ENCODE measurements at places on chromosomes 3 and 15.
A peak's percentile ranks its signal among the peaks of the same experiment; 100 is the strongest.

GRCh38 chr3:137194301-137194700 is 236.5 kb downstream of the IL20RB start:
- DNase-seq, result no peak

GRCh38 chr3:136584728-136585127 is 167.4 kb downstream of the STAG1 start:
- DNase-seq, result no peak

DNA sequence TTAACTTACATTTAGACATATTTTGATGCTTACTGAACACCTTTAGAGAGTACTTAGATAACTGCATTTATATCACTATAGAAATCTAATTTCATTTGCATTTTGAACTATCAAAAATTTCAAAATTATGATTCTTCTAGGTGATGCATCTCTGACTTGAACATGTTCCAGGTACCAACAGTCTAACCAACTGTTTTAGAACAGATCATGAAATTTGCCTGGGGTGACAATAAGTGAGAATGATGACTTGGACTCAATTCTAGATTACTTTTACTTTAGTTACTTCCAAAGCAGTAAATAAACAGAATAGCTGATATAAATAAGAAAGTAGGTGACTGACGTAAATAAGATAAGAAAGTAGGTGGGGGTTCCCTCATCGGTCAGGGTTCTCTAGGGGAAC is 307.8 kb downstream of the BCHE start:
- DNase-seq, result no peak

- DNase-seq, result no peak
Measured at GRCh38 chr15:32098033-32098432, 67.7 kb downstream of the CHRNA7 start.

- DNase-seq, result no peak
Measured at GRCh38 chr3:32571192-32571485, 481 bp upstream of the DYNC1LI1 start.

GRCh38 chr3:115960799-115961198 is 337.5 kb downstream of the GAP43 start:
- DNase-seq, result no peak

- DNase-seq, result no peak
Measured at GRCh38 chr3:150203273-150203672, 204.8 kb upstream of the TSC22D2 start.

- DNase-seq, result no peak
Measured at GRCh38 chr3:14725013-14725412, 50.1 kb downstream of the C3orf20 start.

DNA sequence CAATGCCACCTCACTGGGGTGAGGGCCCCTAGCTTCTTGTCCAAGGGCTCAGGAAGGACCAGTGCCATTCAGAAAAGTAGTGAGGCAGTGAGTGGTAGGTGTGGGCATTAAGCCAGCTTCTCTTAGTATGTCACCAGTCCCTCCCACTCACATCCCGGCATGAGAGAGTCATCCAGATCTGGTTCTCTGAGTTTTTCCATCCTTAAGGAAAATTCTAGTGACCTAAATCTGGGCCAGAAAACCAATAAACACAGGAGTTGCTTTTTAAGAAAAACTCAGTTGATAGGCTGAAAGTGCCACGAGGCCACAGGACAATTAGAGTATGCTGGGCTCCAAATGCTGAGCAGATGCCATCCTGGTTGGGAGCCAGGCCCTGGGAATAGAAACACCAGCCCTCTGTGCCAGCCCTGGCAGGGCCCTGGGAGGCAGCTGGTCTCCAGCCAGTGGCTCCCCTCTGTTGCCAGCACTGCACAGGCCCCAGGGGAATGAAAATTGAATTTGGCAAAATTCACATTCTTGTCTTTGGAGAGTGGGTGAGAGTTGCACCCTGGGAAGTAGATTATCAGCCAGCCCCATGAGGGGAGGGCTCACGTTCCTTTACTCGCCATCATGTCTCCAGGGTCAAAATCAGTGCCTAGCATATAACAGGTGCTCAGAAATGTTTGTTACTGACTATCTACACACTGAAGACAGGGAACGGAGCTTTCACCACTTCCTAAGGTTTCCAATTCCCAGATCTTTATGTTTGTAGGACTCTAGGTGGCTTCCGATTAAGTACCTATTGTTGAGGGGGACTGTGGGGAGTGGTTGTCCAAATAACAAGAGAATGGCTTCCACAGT is 52.8 kb downstream of the FAM43A start:
- DNase-seq, result no peak

GRCh38 chr3:184679056-184679816 is 32.6 kb downstream of the MAGEF1 start:
- no peak for DNase-seq

DNA sequence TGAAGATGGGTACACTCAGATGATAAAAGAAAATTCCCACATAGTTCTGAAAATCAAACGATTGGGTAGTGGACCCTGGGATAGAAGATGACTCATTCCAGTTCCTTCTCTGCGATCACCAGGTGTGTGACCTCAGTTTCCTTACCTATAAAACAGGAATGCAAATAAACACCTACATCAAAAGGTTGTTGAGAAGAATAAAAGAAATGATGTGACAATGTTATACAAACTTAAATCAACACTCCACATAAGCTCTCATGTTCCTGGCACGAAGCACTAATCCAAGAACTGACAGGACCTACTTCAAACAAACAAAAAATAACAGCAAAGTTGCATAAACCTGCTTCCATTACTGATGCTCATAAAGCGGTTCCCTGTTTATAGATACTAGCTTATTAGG is 69.2 kb downstream of the RORA start:
- DNase-seq, result no peak

DNA sequence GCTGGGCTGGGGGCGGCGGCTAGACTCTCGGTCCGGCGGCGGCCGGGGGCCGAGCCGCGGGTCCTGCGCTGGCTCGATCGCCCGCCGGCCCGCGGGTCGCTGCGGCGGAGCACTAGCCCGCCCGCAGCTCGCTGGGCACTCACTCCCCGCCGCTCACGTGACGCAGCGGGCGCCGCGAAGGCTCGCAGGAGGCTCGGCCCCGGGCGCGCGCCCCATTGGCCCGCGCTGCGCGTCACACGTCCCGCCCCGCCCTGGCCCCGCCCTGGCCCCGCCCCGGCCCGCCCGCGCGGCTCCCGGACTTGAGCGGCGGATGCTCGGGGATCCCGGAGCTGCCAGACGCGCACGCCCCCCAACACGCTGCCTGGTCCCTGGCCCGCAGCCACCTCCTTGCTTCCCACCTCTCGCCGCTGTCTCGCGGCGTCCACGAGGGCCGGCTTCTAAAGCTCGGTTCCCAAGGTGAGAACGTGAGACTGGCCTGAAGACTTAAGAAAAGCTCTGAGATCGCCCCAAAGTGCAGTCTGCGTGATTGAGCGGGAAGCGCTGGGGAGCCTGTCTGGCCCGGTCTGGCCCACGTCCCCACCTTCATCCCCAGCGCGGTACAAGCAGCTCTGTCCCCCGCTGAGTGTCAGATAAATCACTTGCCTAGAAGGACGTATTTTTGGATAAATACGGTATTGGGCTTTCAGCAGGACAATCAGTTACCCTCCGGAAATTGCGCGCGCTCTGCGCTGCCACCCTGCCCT is at the start of gene KLF15:
KLF15 (minus strand) TSS at position 114 of the 743 bp plus-strand sequence. CDS start 4,486 bp downstream, outside the sequence.
- DNase-seq, result peak; percentile 76

GRCh38 chr3:107985496-107985895 is 105.3 kb downstream of the CD47 start:
- peak; percentile 44 for DNase-seq

DNA sequence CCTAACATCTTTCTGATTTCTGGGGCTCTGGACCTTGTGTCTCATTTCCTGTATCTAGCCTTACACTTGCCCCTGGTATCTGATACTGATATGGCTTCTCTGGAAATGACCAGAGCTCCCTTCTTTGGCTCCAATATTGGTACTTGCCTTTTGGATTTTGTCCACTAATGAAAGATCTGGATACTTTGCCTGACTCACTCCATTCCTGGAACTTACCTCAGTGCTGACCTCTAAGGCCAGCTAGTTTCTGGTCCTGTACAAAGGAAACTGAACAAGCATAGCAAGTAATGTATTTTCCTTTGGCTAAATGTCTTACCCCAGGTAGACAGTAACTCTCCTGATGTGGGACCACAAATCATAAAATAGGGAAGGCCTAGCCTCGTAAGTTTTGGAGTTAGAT is 93.8 kb upstream of the SLC4A7 start:
- no peak for DNase-seq

DNA sequence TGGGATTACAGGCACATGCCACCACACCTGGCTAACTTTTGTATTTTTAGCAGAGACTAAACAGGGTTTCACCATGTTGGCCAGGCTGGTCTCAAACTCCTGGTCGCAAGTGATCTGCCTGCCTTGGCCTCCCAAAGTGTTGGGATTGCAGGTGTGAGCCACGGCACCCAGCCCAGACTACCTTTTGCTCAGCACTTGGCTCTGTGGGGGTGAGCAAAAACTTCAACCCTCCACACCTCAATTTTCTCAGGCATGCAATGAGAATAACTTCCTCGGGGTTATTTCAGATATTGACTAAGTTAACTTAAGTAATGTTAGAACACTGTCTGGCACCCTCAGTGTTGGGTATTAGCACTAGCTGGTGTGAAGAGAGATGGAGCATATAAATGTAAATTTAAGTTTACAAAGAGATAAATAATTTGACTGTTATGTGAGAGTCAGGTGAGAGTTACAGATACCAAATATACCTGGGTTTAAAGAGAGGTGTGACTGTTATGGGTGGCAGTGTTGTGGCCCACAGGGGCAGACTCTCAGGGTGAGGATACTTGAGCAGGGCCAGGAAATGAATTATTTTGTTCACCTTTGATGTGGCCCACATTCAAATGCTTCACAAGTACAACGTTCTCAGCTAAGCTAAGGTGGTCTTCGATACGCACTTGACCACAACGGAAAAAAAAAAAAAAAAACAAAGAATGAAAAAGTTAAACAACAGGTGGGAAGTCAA is 29.0 kb downstream of the CPOX start:
- DNase-seq, result peak; percentile 83

DNA sequence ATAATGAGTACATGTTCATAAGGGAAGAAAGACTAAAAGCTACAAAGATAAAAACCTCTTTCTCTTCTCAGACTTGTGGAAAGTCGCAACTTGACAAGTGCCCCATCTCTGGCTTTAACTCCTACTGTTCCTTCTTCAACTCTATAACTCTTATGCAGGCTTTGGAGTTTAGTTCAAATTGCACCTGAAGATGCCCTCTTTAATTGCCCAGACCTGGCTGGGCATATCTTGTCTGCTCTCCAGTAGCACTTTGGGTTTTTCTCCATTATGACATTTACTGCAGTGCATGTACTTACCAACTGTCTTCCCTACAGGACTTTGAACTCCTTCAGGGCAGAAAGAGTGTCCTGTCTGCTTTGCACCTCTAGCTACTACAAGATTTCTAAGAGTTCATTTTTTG is 32.4 kb downstream of the DGKG start:
- DNase-seq, result no peak

DNA sequence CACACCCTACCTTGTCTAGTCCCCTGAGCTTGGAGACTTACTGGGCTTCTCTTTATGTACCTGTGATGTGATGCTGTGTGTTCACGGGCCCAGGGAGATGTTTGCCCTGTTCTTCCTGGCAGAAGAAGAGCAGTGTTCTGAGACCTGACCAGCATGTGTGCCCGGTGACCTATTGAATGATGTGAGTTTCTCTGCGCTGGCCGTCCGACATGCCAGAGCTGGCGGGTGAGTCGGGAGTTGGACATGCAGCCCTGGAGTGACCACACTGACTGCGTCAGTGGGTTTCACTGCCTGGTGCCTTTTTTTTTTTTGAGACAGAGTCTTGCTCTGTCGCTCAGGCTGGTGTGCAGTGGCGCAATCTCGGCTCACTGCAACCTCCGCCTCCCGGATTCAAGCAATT is 42.3 kb downstream of the CGNL1 start:
- DNase-seq, result no peak

DNA sequence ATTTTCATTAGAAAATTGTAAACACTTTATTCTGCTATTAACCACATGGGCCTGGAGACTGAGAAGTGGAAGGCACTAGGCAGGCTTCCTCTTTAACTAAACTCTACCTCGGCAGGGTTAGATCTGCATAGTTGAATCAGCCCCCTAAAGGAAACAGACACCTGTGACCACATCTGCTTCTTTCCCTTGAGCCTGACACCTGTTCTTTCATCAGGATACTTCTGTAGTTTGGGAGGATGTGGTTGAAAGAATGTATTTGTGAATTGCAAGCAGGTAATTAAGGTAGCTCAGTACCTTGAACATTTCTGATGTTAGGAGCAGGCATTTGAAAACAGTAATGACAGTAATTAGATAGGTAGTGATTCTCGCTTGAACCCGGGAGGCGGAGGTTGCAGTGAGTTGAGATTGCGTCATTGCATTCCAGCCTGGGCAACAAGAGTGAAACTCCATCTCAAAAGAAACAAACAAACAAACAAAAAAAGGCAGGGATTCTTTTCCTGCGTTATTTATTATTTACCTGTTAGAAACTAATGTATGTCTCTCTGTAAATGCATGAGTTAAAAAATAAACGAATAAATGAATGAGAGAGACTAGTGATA is 468.5 kb downstream of the NLGN1 start:
- DNase-seq, result no peak

DNA sequence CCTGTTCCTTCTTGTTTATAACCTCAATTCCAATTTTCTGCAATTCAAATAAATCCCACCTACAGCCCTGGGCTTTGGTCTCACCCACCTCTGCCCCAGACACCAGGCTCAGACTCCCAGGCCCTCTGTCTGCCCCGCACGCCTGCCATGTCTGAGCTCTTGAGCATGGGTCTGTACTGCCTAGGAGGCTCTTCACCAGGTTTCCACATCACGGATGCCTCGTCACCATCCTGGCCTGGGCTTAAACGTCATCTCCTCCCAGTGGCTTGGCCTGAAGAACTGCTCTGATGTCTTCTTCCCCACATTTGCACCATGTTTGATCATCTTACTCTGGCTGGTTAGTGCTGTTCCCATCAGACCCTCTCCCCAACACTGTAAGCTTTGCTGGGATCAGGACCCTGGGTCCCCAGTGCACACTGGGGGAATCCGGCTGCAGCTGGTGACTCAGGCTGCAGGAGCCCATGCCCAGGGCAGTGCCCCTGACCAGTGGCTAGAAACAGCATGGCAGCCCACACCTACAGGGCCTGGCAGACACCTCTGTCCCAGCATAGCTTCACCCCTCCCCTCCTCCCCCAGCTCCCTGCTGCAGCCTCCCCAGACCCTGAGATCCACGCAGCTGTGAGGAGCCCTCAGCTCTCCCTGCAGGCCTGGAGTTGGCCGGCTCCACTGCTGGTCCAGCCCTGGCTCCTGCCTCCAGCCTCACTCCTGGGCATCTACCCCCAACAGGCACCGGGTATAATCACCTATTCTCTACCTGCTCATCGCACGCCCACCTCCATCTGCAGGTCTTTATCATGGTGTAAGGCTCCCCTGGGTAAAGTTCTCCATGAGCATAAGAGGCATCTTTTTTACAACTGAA is 162.8 kb upstream of the NSMCE3 start:
- DNase-seq, result no peak

DNA sequence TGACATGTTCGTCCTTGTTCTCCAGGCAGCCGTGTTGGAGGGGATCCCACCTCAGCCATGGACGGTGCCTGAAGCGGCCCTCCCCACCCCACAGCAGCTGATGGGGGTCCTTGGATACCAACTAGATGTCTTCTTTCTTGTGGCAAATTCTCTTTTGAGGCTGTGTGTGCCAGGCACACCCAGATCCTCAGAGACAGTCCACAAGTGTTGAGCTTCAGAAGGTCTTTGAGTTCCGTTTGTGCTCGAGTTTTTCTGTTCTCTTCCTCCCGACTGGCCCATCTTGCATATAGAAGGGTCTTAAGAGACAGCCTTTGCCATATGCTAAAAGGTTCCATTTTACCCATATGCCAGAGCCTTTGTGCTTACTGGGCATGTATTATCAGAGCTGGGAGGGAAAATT is 227.4 kb downstream of the THSD4 start:
- DNase-seq, result no peak

Measured in CD4-positive, alpha-beta T cell treated with Interleukin-17A for 1 hour (primary cell).